ENCODE measurements at places on chromosomes 3 and 15.

DNA sequence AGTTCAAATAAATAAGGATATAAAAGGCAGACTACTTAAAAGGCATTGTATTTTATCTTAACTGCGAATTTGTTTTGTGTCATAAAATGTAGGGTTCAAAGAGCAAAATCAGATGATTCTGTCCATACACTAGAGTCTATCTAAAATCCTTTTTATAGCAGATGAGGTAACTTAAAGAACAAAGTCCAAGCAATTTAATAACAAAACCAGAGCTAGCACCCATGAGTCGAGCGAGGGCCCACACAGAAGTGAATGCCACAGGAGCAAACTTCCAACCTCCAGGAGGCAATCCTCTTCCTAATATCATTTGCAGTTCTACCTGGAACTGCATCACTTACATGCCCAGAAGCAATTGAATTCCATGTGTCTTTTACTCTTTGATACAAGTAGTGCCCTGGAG lies 35.4 kb upstream of the KBTBD8 start:
- no peak for DNase-seq

- DNase-seq: no peak
Measured at GRCh38 chr3:157515398-157515797, 12.2 kb upstream of the VEPH1 start.

GRCh38 chr3:176514297-176514696 lies 683.0 kb downstream of the TBL1XR1 start:
- peak; percentile 42 for DNase-seq

DNA sequence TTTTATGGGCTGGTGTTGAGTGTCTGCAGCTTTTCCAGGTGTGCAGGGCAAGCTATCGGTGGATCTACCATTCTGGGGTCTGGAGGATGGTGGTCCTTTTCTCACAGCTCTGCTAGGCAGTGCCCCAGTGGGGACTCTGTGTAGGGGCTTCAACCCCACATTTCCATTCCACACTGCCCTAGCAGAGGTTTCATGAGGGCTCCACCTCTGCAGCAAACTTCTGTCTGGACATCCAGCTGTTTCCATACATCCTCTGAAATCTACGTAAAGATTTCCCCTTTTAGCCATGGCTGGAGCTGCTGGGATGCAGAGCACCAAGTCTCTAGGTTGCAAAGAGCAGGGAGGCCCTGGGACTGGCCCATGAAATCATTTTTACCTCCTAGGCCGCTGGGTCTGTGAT lies 11.6 kb downstream of the RFX7 start:
- no peak for DNase-seq

DNA sequence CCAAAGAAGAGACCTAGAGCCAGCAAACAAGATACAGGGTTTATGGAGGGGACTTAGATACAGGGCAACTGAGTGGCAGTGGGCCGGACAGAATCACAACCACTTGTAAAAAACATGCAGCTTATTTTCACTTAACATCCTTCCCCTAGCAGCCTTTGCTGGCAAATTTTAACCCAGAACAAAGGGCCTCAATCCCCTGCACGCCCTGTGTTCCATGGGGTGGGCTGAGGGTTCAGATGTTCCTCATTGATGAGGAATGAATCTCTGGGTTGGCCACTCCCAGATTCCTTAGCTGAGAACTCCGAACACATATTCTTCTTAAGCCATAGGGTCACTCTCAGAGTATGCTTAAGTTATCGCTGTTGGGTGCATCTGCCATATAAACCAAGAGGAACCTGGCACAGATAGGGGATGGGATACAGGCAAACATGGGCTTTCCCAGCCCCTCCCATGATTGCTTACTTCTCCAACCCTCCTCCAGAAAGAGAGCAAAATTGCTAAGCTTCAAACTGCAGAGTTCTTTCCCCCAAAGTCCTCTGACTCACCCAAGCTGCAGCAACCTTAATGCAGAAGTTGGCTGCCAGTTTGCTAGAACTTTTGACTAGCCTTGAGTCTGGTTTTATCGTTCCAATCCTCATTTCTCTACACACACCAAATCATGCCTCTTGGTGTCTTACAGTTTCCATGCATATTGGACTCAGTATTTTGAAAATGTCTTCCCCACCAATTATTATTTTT lies 146.9 kb downstream of the CD47 start:
- no peak for DNase-seq

- DNase-seq: no peak
Measured at GRCh38 chr3:127206611-127207516, 13.9 kb downstream of the PRR23E start.

DNA sequence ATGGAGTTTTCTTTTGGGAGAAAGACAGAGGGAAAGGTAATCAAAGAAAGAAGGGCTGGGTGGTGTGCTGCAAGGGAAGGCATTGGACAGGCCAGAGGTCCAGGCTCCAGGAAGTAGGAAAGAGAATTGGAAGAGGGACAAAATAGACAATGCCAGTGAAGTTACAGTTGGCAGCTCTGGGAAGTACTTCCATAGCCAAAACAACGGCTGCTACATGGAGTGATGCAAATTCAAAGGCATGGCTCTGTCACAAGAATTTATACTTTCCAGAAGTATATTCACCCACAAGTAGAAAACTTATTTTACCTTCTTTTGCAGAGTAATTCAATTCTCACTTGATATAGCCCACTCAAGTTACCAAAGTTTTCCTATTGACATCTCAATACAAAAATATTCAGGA lies 191.5 kb downstream of the TNIK start:
- DNase-seq: no peak

- no peak for DNase-seq
Measured at GRCh38 chr15:87155771-87156170, 1076.1 kb downstream of the AGBL1 start.

GRCh38 chr15:76056931-76057330 lies 2.9 kb upstream of the TMEM266 start:
- no peak for DNase-seq

DNA sequence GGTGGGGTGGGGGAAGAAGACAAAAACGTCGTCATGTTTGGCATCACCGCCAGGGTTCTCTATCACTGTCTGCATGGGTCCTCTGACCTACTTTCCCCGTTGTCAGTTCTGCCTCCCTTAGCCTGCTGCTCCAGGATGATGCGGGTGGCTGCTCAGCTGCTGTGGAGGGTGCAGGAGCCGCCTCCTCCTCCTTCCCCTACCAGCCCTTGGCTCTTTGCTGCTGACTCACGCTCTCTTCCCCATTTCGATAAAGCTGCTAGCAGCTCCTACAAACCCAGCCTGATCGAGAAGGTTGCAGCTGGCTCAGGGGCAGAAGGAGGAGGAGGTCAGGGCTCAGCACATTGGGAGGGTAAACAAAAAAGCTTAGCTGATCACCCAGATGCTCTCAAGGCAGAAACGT lies 49.5 kb upstream of the SEC13 start:
- DNase-seq: peak; percentile 71

- no peak for DNase-seq
Measured at GRCh38 chr15:82080774-82081173, 35.0 kb upstream of the MEX3B start.

DNA sequence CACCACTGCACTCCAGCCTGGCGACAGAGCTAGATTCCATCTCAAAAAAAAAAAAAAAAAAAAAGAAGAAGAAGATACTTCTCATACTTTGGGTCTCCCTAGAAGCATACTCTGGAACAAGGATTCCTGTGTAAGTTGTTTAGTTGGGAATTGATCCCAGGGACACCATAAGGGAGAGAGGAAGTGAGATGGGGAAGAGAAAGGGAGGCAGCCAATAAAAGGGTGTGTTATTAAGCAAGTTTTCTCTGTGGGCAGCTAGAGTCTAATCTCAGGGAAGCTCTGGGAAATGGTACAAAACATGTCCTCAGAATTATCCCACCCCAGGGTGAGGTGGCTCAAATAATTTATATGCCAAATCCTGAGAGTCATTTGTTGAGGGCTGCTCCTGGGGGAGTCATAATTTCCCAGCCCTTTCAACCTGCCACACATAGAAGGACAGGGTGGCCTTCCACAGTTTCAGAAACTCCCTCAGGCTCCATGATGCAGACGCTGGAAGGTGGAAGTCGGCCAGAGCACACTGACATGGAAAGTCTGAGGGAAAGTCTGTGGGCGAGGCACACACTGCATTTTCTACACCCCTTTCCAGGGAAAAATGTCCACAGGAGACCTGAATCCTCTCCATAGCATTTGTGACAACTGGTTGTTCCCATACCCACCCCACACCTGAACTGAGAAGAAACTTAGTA lies 86.4 kb upstream of the SLC4A7 start:
- no peak for DNase-seq

GRCh38 chr3:157081626-157082210 lies 78.2 kb downstream of the CCNL1 start:
- peak; percentile 78 for DNase-seq

DNA sequence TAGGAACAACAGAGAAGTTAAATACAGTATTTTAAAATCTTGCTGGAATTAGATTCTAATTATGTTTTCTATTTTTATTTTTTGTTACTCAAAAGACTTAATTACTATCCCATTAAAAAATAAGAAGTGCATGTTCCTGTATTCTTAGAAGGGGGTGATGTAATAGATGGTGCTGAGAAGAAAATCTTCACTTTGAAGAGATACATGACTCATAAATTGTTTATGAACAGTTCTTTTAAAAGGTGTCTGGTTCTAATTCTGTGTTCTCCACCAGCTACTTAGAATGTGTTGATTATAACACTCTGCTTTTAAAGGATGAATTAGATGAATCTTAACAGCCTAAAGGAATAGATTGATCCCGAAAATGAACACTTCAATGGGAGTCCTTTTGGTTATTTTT lies 8.2 kb downstream of the RCN2 start:
- no peak for DNase-seq

DNA sequence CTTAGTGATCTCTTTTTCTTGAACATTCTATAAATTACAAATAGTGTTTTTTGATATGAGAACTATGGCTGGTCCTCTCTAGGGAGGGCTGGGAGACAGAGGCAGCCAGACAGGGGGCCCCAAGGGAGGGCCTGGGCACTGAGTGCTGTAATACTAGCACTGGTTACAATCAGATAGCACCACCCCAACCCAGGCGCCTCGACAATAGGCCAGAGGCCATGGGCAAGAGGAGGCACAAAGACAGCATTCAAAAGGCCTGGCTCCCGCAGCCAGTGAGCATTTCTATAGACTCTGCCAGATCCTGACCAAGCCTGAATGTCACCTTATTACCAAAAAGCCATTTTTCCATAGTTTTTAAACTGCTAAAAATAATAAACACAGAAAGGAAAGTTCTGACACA lies 158.5 kb downstream of the THRB start:
- no peak for DNase-seq

DNA sequence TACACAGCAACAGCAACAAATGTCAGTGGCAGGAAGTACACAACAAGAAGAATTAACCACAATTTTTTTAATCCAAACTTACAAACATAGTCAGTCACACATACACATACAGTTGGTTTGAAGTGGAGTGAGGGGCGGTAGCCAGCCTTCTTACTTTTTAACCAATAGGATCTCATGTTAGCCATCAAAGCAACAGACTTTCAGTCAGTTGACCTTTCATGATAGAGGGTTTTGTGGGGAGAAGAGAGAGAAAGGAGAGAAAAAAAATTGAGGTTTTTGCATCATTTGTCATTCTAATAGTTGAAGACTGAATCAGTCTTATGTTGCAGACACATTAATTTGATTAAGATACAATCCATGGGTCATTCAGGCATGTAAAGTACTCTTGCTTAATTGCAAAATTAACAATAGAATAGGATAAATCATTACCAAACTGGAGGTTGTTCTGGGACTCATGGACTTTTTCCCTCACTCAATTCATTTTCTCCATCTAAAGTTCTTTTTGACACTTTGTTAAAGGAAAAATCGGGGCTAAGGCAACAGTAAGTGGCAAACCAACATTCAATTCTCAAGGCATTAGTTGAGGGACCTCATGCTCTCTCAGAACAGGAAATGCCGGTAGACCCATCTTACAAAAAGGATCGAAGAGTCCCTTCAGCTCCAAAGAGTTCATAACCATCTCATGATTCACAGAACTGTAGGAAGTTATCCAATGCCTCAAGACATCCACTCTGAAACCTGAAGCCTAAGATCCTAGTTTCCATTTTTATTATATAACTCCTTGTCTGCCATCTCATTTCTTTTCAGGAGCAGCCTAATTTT lies 159.5 kb upstream of the LPP start:
- no peak for DNase-seq

DNA sequence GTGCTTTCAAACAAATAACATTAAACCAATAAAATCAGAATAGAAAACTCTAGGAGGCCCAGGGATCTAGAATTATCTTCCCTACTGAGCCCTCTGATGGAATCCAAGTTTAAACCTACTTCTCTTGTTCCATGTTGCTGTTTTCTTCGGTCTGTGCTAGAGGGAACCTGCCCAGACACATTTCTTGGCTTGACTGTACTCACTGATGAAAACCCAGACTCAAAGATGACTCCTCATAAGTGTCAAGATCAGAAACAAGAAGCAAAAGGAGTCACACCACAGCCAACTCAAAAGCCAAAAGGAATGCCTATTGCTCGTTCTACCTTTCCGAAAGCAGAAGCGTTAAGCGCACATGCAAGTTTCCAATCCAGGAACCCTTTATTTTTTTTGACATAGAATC lies 31.6 kb downstream of the SCAP start:
- no peak for DNase-seq

DNA sequence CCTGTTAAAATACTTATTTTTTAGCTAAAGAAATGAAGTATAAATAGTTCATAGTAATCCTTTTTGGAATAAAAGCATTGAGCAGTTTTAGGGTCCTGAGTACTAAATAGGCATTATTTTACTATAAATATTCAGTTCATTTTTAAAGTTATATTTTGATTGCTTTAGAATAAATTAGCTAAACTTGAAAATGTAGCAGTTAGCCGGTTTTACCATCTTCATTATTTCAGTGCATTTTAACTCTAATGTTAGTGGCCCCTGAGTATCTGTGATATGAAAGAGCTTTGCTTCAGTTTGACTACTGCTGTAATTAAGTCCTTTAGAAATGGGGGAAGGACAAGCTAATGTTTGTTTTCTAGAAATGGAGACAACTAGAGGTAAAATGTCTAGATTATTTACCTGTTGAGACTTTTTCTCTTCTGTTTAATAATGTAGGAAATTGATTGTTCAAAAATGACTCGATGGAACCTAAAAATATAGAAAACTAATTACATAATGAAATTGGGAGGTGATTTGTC lies 3.6 kb downstream of the SMC4 start:
- DNase-seq: no peak

- no peak for DNase-seq
Measured at GRCh38 chr15:63872759-63873510, 39.2 kb upstream of the HERC1 start.

DNA sequence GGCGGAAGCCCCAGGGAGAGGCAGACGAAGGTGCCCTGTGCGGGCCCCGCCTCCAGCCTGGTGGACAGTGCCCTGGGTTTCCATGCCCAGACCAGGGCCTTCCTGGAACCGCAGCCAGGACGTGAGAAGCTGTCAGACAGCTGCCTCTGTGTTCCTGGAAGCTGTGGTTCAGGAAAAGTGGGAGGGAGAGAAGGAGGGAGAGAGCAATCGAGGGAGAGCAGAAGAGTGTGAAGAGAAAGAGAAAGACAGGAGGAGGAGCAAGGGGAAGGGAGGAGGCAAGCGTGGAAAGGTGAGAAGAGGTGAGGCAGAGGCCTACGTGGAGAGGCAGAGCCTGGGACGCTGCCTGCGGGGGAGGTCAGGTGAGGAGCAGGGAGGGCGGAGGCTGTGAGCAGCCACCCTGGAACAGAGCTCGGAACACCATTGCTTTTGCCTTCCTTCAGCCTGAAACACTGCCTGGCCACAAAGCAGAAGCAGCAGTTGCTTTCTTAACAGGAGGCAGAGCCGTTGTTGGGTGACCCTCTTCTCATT lies 18.6 kb downstream of the ZDHHC19 start:
- no peak for DNase-seq
